ENCODE measurements at places on chromosomes 7 and 10.
A peak's percentile ranks its signal among the peaks of the same experiment; 100 is the strongest.

DNA sequence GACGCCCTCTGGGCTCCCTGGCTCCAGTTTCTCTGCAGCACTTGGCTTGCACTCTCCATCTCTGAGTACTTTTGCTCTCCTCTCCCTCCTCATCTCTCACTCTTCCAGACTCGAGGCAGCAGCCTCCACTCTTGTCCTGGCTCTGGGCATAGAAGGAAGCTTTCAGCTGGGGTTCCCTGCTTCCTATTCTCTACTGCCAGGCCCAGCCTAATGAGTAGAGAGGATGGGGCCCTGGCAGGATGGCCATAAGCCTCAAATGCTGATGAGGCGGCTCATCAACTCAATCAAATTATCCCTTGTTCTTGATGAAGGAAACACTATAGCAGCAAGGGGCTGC lies 55.8 kb downstream of the NEURL1 start:
- no peak for DNase-seq

GRCh38 chr10:50640238-50640637 lies 16.5 kb upstream of the SGMS1 start:
- no peak for DNase-seq

DNA sequence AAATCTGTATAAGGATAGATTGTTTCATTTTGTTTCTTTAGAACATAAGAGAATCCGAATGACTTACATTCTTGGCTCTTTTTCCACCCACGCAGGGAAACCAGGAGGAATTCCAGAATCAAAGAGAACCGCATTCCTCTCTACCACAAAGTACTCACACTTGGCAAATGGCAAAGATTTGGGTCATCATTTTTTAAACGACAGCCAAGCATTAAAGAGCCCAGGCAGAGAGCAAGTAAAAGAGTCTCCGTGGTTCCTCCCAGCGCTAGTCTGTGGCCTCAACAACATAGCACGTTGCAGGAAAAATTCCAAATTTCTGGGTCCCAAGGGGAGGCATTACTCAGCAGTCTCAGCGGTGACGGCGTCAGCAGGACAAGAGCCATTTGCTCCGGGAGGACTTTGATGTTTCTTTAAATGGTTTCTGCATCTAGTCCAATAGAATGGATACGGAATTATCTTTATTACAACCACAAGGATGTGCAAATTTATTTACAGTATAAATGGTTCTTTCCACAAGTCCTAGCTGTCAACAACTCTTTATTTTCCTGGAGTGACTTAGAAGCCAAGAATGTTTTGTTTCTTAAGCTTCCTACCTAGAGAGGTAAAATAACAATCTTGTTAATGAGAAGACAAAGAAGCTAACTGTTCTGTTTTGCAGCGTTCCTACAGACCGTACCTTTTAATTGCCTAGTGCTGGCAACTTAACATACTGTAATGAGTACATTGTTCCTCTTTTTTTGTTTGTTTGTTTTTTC lies 232.5 kb downstream of the SKIDA1 start:
- peak; percentile 99 for DNase-seq

DNA sequence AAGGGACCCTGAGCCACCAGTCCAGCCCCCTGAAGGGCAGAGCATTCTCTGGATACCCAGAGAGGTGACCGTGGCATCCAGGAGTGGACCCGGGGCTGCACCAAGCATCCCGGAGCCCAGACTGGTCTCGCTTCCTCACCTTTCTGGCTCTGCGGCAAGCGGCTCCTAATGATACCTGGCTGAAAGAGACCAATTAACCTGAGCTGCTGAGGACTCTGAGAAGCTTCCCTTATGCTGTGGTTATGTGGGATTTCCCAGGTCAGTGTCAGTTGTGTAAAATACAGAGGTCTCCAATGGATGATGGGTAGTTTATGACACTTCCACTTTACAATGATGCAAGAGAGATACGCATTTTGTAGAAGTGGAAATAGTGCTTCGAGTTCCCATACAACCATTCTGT lies 51.5 kb downstream of the PFKFB3 start:
- no peak for DNase-seq

- DNase-seq: no peak
Measured at GRCh38 chr10:79025199-79025832, 43.5 kb upstream of the ZMIZ1 start.

GRCh38 chr7:129366-130221 lies 62.8 kb upstream of the FAM20C start:
- DNase-seq: peak; percentile 73

- no peak for DNase-seq
Measured at GRCh38 chr7:136266457-136266856, 289.3 kb upstream of the MTPN start.

DNA sequence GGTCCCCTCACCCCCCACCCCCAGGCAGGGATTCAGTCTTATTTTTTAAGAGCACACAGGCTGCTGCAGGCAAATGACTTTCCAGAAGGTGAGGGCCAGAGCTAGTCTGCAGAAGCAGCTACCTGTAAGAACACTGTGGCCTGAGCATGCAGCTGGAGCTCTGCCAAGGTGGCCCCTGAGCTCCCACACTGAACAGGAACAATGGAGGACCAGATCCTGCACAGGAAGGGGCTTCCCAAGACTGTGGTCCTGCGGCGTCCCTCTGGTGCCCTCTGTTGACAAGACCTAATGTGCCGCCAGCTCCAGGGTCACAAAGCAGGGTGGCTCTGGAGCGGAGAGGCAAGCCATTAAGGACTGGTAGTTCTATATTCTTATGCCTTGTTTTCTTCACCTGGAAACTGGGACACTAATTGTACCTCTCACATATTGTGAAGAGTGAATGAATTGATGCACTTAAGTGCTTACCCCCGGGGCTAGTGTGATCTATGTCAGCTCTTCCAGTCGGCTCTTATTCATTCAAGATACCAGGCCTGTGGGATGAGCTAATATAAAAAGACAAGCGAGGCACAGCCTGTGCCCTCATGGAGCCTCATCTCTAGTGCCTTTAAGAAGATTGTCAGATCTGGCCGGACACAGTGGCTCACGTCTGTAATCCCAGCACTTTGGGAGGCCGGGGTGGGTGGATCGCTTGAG lies 8.0 kb upstream of the BEND7 start:
- DNase-seq: peak; percentile 49

- no peak for DNase-seq
Measured at GRCh38 chr7:78215199-78215598, 416.6 kb downstream of the PHTF2 start.

GRCh38 chr10:124245191-124245590 lies 151.8 kb upstream of the CHST15 start:
- DNase-seq: no peak
